ENCODE measurements at places on chromosomes 1 and 21.

DNA sequence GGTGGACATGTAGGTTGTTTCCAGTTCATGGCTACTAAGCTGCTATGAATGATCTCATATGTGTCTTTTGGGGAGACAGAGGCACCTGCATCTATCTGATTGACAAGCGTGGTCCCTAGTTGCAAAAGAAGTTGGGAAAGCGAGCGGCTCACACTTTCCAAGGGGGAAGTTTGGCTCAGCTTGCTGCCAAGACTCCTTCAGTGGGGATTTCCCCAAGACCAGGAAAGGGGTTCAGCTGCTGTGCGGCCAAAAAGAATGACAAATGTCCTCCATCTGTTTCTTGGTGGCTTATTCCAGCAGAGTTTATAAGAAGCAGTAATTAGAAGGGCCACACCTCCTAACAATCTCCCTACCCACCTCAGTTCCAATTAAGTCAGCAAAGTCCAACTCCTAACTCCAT, 128.5 kb upstream of the GALNT2 start:
- no peak for DNase-seq

GRCh38 chr1:24621121-24621520, 22.0 kb upstream of the SRRM1 start:
- DNase-seq, result no peak

DNA sequence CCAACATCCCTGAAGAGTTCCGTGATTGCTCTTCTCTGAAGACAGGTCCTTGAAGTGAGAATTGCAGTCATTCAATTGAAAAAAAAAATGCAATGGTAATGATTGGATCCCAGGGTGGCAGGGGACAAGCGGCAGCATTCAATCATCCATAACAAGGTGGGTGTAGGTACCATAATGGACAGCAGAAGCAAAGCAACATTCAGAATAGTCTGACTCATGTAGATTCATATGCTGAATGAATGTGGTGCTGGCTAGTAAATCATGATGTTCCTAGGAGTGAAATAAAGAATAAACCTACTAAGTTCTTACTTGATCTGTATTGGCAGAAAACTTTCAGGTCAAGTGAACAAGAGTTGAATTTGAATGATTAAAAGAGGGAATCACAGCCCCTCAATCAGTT, 319.6 kb downstream of the GPATCH2 start:
- no peak for DNase-seq

GRCh38 chr1:154992721-154993571, 440 bp upstream of the LENEP start:
- peak; percentile 75 for DNase-seq

DNA sequence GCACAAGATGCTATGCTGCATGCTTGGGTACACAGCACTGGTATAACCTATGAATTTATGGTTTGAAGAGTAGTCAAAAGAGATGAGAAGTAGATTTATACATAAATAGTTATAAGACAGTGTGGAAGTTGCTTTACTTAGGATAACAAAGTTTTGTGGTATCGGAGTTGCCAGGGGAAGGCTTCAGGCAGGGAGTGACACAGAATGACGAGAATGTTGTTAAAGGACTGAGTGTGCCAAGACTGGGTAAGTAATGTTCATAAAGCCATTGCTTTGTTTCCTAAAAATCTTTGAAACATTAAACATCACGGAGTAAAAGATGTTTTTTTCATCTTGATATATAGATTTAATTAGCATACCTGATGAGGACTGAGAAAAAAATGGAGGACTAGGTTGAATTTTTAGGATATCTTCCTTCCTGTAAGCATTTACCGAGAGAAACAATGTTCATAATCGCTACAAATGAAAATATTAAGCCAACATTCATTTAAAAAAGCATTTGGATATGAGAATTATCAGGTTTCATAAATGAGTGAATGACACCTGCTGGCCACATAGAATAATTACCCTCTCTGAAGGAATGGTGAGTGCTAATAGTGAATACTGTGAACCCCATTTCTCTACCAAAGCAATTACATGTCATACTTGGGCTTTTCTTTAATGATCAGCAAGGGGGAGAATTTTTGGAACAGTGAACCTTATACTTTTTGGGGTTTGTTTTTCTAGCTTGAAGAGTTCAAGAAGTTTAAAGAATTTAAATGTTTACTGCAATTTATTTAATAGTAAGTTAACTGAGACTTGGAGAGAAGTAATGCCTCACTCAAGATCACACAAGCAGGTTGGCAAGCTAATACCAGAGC, 28.4 kb downstream of the EXTL2 start:
- DNase-seq, result peak; percentile 73

GRCh38 chr1:223123011-223123610, 19.9 kb downstream of the TLR5 start:
- no peak for DNase-seq

- no peak for DNase-seq
Measured at GRCh38 chr1:42403880-42404400, 23.3 kb downstream of the RIMKLA start.

GRCh38 chr1:209456878-209457277, 126.6 kb upstream of the CAMK1G start:
- no peak for DNase-seq

DNA sequence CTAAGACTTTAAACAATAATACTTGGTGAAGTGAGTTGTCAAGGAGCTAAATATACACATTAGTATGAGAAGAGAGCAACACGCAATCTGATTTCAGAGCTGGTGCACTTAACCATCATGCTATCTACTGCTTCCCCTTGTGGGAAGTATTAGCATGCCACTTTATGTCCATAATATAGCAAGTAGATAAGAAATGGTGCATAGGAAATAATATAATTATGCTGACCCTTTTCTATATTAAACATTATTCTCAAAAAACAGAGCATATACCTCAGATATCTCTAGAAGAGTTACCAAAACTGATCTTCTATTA, 63.4 kb downstream of the MAGI3 start:
- DNase-seq, result peak; percentile 26

DNA sequence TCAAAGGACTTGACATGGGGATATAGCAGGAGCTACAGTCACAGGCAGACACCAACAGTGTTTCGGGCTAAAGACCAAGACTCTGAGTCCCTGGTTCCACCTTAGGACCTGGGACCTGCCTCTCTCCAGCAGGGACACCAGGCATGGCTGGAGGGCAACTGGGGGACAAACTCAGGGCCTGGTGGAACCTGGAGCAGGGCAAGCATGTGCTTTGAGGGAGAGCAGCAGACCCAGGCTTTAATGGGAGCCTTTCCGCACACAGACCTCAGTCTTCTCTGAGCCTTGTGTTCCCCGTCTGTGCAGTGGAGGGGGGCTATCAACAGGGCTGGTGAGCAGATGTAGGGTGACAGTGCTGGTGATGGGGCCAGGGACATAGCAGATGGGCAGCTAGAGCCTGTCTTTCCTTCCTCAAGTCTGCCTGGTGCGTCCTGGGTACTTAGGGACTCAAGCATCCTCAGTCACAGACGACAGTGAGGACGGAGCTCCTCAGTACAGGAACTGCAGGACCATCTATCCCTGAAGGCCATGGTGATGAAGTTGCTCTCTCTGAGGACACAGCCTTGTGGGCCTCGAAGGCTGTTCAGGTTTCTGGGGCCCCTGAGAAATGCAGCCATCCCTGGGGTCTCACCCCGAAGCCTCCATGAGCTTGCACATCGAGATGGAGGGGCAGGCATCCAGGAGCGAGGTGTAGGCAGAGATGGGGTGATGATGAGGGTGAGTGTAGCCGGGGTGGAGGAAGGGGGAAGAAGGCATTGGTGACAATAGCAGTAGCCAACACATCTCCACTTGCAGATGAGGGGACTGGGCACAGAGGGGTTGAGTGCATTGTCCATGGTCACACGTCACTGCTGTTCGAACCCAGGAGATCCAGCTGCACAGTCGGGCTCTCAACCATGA, 593.4 kb downstream of the PTPRU start:
- no peak for DNase-seq

DNA sequence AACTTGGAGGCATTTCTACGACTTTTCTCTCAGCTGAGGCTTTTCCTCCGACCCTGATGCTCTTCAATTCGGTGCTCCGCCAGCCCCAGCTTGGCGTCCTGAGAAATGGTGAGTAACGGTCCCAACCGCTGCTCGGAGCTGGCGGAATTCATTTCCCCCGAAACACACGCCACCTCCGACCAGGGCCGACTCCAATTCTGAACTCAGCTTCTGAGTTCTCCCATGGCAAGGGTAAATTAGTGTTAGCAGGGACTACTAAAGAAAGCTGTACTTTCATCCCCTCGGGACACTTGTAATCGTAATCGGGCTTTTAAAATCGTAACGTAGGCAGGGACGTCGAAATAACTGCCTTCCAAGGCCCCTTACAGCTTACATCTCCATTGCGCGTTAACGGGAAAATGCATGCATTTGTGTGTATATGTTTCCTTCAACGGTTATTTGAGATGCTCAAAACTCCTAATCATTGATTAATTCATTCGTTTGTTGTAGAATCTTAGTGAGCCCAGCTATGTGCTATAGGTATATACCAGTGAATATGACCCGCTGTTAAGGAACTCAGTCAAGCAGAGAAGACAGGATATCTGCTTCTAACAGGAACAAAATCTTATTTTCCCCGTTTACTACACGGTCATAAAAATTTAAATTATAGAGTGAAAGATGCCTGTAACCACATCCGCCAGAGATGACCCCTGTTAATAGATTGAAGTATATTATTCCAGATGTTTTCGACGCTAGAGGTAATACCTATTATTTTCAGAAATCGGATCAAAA, 472 bp downstream of the DTL start:
- peak; percentile 79 for DNase-seq

DNA sequence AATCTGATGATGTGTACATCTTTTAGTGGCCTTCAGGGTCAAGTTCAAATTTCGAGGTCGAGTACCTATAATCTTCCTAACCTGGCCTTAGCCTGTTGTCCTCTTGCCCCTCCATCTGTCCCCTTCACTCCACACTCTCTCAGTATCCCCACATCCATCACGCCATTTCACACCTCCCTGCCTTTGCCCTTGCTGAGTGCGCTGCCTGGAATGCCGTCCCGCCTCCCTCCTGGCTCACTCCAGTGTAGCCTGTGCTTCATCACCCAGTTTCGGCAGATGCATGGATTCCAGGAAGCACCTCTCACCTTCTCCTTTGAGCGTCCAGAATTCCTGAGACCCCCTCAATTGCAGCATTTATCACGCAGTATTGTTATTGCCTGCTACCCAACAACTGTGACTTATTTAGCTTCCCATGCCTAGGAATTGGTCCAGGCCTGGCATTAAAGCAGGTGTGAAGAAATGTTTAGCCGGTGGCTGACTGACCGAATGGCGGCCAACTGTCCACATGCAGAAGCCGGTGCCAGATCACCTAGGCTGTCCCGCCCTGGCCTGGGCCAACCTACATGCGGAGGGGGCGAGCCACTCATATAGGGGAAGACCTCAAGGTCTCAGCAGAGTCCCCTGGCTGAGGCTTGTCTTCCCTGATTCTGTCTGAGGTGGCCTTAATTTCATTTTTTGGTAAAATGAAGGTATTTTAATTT, 34.5 kb downstream of the MYOM3 start:
- no peak for DNase-seq

- DNase-seq, result no peak
Measured at GRCh38 chr1:7471836-7472235, 299.3 kb upstream of the VAMP3 start.

- DNase-seq, result no peak
Measured at GRCh38 chr1:177915641-177916040, 54.2 kb downstream of the SEC16B start.

DNA sequence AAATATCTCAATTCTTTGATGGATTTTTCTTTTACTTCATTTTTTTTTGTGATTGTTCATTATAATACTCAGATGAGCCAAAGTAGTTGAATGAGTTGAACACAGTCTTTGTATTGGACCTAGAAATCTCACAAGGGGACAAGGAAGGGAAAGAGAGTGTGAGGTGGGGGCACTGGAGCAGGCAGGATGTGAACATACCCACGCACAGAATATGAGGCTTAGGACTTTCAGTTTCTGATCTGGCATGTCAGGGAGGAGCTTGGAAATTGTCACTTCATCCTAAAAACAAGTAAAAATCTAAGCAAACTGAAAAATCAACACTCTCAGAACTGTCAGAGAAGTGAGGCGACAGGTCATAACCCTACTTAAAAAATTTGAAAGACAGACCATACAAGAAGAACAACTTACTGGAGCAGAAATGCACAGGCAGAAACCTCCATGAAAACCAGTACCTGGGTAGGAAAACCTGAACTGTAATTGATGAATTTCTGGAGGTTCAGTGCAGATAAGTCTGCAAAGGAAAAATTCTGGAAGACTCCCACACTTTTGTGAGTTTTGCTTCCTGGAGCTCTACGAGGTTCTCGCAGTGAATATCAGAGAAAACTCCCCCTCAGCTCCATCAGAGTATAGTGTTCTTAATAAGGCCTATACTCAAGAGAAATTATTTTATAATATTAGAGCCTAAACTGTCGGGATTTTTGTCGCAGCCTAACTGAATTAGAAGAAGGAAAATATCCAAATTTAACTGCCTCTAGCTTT, 3.6 kb upstream of the PTGS2 start:
- DNase-seq, result peak; percentile 35

GRCh38 chr1:214842856-214843255, 239.7 kb upstream of the KCNK2 start:
- DNase-seq, result peak; percentile 74

DNA sequence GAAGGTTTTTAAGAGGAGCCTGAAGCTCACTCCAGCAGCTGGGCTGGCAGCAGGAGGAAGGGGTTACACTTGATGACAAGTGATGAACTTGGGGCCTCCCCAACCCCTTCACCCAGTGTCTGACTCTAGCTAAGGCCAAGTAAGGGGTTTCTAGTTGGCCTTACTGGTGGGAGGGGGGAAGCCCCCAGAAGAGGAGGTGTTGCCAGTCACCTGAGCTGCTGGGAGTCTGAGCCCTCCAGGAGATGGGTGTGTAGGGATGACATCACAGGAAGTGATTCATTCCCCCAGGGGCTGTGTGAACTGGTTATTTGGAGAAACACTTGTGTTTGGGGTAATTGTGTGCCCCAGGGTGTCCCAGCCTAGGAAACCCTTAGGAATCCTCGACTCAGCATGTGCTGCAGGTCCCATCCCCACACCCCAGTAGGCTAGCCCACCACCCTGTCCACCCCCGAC, 3.1 kb downstream of the PADI1 start:
- no peak for DNase-seq

DNA sequence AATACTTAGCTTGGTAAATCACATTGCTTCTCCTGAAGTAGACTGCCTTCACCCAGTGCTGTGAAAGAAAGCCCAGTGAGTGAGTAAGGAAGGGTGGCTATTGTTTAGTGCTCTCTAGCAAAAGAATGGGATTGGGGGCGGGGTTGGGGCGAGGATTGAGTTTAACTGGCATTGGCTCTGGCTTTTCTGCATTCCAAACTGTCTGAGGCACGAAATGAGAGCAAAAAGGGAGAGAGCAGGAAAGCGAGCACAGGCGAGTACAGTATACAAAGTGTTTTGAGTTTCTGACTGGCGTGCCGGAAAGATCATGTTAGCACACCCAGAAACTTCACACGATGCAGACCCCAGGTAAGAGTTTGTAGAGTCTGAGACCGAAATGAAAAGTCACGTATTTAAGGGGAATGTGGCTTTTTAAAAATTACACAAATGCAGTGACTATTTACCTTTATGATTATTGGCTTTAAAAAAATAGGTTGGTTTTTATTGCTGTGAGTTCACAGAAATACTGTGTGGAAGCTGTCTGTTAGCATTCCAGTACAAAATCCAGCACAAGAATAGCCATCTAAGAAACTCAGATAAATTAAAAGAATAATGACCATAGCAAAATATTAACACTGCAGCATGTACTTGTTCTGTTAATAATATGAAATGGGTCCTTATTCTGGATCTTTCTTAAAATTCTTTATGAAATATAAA, 155.4 kb downstream of the CLEC20A start:
- no peak for DNase-seq

- no peak for DNase-seq
Measured at GRCh38 chr1:16218674-16219071, 6.2 kb upstream of the ARHGEF19 start.

All from OCI-M1 (cell line).